ENCODE measurements at places on chromosomes 2 and 18.

GRCh38 chr2:159156834-159157233, 129.7 kb downstream of the WDSUB1 start:
- no peak for DNase-seq

DNA sequence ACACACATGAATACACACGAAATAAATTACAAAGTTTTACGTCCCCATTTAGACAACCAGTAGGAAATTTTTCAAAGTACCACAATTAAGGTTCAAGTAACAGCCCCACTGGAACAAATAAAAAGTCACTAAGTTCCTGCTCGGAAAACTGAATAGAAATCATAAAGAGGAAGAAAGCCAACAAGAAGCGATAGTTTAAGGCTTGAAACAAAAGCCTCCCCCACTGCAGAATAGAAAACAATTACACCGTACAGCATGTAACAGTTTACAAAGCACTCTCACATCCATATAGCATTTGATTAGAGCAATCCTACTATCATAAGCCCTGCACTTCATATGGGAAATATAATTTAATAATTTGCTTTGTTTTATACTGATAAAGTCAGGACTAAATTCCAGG, 15.5 kb downstream of the KLF7 start:
- DNase-seq, result no peak

GRCh38 chr2:140863713-140864112, 1267.1 kb downstream of the LRP1B start:
- peak; percentile 19 for DNase-seq

DNA sequence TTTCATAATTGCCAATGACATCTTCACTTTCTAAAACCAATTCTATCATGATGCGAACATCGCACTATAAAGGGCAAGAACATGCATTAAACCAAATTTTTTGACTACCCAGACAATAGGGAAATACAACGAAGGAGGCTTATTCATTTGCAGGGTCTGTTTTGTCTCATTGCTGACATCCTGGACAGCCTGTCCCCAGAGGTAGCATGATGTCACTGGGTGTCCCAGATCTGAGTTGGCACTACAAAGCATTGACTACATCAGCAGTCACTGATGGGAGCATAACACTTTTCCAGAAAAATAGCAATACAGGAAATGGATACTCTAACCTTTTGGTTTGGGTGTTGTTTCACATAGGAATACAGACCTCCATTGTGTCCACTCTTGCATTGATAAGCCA, 180.3 kb downstream of the TMEM182 start:
- DNase-seq, result no peak

- DNase-seq, result no peak
These were observed 85.9 kb downstream of the USP40 start for GRCh38 chr2:233480490-233481202.

GRCh38 chr2:21610304-21610703, 486.5 kb downstream of the TDRD15 start:
- DNase-seq, result no peak

- DNase-seq, result no peak
These were observed 306.2 kb downstream of the PRKCE start for GRCh38 chr2:45957533-45958227.

DNA sequence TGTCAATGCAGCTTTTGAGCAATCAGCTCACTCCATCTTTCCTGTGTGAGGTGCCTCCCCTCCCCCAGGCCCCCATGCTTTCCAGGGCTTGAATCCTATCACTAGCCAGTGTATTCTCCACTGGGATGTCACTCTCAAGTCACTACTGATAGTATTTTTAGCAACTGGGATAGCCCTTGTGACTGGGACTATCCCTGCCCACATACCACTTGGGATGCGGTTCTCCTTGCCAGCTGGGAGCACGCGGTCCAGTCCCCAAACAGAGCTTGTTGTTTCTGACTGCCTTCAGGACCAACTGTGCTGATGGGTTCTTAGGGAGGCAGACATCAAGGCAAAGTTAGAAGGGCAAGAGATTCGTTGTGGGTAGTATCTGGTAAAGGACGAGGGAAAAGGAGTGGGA, 134.9 kb downstream of the FAM161A start:
- no peak for DNase-seq

DNA sequence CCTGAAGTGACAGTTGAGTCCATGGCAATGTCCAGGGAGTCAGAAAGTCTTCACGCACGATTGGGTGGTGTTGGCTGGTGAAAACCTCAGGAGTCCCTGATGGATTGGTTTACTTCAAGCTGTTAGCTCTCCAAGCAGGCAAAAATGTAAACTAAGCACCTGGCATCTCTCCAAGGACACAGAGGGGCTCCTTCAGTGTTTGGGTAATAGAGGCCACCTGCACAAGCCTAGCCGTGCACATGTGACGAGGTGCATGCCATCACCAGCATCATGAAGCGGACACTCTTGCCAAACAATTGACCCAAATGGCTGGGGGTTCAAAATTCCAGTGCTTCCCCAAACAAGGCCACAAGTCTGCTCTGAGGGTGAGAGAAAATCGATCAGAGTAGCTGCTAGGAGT, 104.7 kb upstream of the CD302 start:
- peak; percentile 34 for DNase-seq

- DNase-seq, result no peak
These were observed 38.2 kb upstream of the DPP4 start for GRCh38 chr2:162111958-162112850.

- no peak for DNase-seq
These were observed 237.3 kb downstream of the C1D start for GRCh38 chr2:67825476-67825875.

DNA sequence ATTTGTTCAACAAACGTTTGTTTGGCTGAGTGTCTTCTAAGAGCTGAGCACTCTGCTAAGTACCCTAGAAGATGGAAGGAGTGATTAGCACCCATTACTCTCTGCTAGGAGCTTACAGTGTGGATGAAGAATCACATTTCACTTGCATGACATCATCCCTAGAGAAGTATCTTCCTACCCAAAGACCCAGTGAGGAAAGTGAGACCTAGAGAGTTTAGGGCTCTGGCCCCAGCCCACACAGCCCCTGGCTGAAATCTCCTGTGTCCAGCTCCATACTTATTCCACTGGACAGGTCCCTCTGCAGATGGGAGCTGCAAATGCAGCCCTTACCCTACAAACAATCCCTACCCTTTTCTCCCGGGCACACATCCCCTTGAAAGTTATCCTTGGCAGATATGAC, 26.8 kb upstream of the EPAS1 start:
- DNase-seq, result no peak

- no peak for DNase-seq
These were observed 507 bp downstream of the RTKN start for GRCh38 chr2:74441170-74441689.

DNA sequence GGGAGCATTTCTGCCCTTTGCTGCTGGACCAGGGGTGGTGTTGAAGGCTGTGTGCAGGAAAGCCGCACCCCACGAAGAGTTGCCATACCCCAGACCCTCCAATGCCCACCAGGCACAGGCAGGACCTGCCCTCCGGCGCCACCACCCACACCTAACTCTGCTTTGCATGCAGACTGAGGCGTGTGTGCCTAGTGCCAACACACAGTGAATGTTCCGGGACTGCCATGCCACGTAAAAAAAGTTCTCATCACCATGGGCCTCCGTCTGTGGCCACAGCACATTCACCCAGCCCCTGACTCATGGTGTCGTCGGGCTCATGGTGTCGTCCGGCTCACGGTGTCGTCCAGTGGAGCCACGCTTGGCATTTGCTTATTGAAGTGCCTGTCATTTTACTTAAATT, 184.9 kb upstream of the RAB6C start:
- no peak for DNase-seq

- no peak for DNase-seq
These were observed 17.6 kb upstream of the BOK start for GRCh38 chr2:241540771-241541561.

- DNase-seq, result no peak
These were observed 1143.4 kb downstream of the CNTNAP5 start for GRCh38 chr2:125168442-125168841.

GRCh38 chr2:143422681-143423080, 293.5 kb downstream of the ARHGAP15 start:
- no peak for DNase-seq

- no peak for DNase-seq
These were observed 327.6 kb downstream of the RDH14 start for GRCh38 chr2:18232731-18233438.

- no peak for DNase-seq
These were observed 12.6 kb upstream of the TMX3 start for GRCh38 chr18:68727506-68727905.

DNA sequence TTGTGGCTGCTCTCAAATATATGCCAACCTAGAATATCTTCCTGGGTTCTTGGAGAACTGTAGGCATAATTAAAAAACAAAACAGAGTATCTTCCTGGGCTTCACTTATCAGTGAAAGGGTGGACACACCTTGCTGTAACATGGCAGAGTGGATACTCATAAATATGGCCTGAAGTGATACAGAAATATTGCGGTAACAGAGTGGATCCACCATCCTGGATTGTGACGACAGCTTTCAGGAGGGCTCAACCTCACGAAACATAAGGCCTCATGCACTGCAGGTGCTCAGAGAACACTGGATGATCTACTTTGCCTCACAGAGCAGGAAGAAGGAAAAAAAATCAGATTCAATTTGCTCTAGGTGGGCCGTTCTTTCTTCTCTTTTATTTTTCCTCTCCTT, 336.0 kb downstream of the NBAS start:
- DNase-seq, result no peak

GRCh38 chr2:68000170-68000825, 62.5 kb downstream of the C1D start:
- no peak for DNase-seq

- DNase-seq, result no peak
These were observed 871 bp upstream of the DUSP28 start for GRCh38 chr2:240559286-240559685.

DNA sequence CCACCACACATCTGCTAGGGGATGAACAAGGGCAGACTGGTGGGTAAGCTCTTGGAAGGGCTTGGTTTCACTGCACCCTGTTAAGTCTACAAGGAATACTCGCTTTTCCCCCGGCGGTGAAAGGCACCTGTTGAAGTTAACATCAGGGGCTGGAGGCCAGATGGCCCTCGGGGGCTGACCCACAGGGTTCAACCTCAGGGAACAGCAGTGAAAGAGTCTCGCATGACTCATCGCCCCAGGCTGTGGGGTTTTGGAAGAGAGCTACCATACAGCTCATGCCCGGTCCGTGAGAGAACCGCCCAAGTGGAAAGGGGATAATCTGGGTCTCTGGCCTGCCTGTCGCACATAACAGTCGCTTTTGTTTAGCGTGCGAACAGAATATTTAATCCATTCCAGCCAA, 748.0 kb downstream of the DPP10 start:
- DNase-seq, result peak; percentile 56

DNA sequence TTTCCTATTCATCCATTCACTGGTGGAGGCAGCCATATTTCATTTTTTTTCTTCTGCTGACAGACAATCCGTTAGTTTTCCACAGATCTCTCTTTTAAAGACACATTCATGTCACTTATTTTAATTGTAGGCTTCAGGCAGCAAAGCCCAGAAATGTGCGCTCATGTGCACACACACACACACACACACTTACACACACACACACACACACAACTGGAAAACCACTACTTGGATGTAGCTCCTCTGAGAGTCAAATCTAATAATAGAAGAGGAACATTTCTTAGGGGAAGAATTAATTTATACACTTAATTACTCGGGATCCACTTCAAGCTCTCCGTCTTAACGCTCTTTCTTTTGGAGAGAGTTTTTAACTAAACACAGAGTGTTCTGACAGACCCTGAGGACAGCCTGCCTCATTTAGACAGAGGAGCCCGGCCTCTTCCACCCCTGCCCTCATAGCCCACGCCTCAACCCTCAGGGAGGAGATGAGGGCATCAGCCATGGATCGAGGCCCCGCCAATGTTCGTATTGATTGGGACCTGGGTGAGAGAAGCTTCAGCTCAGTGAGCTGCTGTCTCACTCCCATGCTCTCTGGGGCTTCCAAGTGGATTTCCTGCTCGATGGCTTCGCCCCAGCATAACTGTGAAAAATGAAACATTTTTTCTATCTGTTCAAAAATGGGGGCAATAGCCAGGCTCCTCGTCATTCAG, 261.4 kb upstream of the SKOR2 start:
- DNase-seq, result no peak

GRCh38 chr2:115214050-115214449, 771.6 kb downstream of the DPP10 start:
- DNase-seq, result no peak

All from NCI-H524 treated with DMSO at 0.1 percent for 48 hours (cell line).